GM12865 (cell line): ENCODE measurements at places on chromosomes 12 and 14.

- DNase-seq, result no peak
These were observed 65.4 kb upstream of the SAV1 start for GRCh38 chr14:50733494-50733893.

- peak; percentile 85 for DNase-seq
These were observed 895 bp upstream of the CCDC88C start for GRCh38 chr14:91418387-91419043.

DNA sequence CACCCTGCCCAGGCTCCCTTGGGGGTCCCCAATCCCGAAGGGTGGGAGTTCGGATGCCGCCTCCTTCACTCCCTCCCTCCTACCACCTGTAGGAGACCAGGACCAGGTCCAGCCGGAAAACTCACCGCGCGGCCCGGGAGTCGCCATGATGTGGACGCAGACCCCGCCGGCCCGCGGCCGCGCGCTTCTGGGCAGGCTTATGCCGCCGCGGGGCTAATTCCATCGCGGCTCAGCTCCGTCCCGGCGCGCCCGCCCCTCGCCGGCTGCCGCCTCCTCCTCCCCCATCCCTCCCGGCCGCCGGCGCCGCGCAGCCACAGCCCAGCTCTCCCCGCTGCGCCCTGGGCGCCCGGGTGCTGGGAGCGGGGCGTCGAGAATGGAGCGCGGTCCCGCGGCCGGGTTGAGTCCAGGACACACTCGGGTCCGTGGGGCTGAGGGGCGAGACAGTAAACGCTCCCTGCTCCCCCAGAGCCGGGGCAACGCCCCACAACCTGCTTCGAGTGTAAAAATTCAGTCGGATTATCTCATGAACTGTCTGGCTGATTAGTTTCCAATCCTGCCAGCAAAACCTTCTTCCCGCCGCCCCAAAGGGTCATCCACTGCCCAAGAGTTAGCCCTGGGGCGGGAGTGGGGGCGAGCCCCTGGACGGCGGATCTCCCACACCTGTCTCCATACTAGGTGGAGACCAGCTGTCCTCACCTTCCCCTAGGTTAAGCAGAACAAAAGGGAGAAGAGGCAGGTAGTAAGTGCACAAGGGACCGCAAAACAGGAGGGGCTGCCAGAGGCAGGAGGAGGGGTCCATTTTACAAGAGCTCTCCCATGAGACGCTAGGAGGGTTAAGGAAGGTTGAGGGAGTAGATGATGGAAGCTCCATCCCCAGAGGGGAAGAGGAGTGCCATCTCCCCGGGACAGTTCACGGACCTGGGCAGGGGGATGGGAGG is at the start of gene ANO2:
Gene ANO2, minus strand, starts transcription at position 189 of the 938 bp plus-strand sequence. Its CDS starts 42 bp downstream, at position 147.
- DNase-seq, result no peak

- no peak for DNase-seq
These were observed 61.4 kb upstream of the PLEKHA5 start for GRCh38 chr12:19068137-19068536.

GRCh38 chr12:92331383-92331782 is 185.7 kb upstream of the BTG1 start:
- DNase-seq, result no peak

DNA sequence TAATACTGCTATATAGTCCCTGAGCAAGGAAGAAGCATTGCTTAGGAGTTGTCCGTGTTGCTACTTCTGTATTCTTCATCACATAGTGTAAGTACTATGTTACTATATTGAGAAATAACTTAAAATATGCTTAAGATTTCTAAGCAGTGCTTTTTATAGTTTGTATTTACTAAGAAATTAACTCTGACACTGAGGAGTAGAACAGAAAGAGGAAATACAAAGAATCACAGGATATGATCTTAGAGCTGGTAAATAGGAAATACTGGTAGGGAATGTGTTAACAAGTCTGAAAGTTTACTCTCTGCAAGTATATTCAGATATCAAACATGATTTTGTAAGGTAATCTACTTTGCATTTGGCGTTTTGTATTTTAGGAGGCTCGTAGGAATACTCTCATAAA is 15.5 kb downstream of the XPOT start:
- DNase-seq, result no peak

DNA sequence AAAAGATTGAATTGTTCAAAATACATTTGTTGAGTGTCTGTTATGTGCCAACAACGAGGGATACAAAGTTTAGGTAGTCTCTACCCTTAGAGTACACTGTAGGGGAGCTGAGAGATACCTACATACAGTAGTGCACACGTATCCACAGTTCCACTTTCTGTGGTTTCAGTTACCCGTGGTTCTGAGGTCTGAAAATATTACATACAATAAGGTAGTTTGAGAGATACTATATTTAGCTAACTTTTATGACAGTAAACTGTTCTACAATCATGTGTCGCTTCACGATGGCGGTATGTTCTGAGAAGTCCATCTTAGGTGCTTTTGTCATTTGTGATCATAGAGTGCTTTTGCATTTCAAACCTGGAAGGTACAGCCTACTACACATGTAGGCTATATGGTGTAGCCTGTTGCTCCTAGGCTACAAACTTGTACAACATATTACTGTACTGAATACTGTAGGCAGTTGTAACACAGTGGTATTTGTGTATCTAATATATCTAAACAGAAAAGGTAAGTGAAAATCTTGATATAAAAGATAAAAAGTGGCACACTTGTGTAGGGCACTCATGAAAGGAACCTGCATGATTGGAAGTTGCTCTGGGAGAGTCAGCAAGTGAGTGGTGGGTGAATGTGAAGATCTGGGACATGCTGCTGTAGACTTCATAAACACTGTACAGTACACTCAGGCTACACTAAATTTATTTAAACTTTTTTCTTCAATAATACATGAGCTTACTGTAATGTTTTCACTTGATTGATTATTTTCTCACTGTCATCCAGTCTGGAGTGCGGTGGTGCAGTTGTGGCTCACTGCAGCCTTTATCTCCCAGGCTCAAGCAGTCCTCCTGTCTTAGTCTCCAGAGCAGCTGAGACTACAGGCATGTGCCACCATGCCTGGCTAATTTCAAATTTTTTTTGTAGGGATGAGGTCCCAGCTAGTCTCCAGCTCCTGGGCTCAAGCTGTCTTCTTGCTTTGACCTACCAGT is 4.0 kb downstream of the CPSF6 start:
- peak; percentile 72 for DNase-seq

- DNase-seq, result peak; percentile 71
These were observed at the start of gene RAPGEF3 for GRCh38 chr12:47758834-47759690. RAPGEF3 (minus strand) TSS chr12:47758880; CDS start chr12:47758556, 324 bp downstream.

- no peak for DNase-seq
These were observed 210.7 kb upstream of the PWP1 start for GRCh38 chr12:107474639-107475539.

DNA sequence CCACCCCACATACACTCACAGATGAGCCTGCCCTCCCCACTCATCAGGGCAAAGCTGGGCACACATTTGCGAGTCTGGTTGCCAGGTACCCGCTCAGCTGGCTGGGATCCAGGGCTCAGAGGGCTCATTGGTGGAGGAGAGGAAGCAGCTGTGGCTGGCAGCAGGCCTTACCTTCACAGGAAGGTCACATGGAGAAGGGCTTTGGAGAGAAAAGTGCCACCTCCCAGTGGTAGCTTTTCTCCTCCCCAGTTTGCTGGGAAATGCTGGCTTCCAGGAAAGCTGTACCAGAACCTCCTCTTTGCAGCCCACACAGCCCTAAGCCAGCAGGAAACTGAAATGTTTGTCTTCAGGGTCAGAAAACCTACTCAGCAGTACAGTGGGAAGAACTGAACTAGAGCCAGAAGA is 55.6 kb downstream of the LGMN start:
- no peak for DNase-seq

GRCh38 chr12:105485321-105485910 is 154.9 kb downstream of the C12orf75 start:
- DNase-seq, result no peak

GRCh38 chr14:64721391-64721791 is 17.2 kb downstream of the PLEKHG3 start:
- DNase-seq, result no peak

GRCh38 chr12:48029491-48030172 is 25.4 kb upstream of the COL2A1 start:
- no peak for DNase-seq

DNA sequence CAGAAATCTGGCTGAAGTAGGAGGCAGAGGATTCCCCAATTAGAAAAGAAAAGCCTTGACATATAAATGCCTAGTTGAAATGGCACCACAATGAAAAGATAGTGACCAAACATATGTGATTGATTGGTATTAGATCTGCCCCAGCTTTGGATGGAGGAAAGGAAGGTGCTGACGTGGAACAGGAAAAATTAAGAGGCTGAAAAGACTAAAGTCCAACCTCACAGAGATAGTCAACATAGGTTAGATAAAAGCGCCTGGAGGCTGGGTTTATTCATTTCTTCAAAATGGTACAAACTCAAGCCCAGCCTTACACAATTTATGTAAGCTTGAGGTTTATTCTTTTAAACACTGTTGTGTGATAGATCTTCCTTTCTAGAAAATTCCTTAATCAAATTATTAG is 129.6 kb downstream of the RPS29 start:
- DNase-seq, result no peak

- DNase-seq, result no peak
These were observed 117.9 kb upstream of the PRB2 start for GRCh38 chr12:11513288-11513687.

GRCh38 chr12:72295101-72295500 is 22.9 kb downstream of the TRHDE start:
- DNase-seq, result no peak

DNA sequence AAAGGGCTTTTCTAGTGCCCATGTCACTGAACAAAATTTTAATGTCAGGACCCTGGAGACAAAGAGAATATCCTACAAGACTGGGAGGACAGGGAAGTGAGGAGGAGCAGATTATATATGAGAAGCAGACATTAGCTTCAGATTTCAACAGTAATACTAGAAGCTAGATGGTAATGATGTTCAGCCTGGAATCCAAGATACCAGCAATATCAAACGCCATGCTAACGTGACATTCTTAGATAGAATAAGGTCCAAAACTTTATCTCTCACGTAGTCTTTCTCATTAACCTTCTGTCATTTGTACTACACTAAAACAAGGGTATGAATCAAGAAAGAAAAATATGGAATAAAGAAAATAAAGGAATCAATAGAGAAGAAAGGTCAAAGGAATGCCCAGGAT is 18.7 kb downstream of the SOS2 start:
- DNase-seq, result no peak

GRCh38 chr14:34297786-34298520 is 164.1 kb downstream of the SPTSSA start:
- DNase-seq, result no peak

DNA sequence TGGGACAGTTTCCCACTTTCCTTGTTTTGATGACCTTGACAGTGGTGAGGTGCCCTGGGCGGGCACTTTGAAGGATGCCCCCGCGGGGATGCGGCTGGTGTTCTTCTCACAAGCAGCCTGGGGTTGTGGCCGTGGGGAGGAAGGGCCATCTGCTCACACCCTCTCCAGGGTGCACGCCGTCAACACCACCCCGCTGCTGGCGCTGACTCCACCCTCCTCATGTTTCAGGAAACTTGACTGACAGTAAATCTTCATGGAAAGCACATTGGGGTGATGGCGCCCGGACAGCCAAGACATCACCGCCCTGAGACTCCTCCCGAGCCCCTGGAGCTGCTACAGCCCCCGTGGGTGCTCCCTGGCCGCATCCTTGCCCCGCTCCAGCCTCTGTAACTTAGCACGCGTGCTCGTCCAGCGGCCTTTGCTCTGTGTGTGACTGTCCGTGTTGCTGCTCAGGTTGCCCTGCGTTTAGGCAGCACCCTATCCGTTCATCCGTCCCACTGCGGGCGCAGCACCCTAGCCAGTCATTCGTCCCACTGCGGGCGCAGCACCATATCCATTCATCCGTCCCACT is 150.2 kb upstream of the C14orf180 start:
- DNase-seq, result no peak

DNA sequence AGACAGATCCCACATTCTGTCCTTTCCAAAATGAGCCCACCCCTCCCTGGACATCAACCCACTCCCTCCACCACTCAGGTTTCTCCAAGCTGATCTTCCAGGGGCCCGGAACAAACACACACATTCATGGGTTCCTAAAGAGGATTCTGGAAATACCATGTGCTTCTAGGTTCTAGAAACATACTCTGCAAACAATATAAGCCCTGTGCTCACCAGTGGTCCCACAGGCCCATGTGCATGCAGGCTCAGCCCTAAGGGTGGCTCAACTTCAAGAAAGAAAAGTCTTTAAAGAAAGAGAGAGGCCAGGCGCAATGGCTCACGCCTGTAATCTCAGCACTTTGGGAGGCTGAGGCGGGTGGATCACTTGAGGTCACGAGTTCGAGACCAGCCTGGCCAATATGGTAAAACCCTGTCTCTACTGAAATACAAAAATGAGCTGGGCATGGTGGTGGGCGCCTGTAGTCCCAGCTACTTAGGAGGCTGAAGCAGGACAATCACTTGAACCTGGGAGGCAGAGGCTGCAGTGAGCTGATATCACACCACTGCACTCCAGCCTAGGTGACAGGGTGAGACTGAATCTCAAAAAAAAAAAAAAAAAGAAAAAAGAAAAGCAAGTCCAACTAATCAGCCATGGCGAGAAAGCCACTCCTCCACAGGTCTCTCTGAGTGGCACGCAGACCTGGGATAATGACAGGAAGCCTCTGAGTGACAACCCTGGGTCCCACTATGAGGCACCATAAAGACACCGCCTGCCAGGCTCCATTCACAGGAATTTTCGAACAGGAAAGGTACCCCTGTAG is 59.5 kb upstream of the PNMA1 start:
- peak; percentile 24 for DNase-seq
